ENCODE measurements at places on chromosomes 6 and 20.

- no peak for DNase-seq
These were observed 27.9 kb downstream of the EFCAB8 start for GRCh38 chr20:32886652-32887051.

- peak; percentile 15 for DNase-seq
These were observed 254.2 kb downstream of the C6orf118 start for GRCh38 chr6:165055231-165055630.

DNA sequence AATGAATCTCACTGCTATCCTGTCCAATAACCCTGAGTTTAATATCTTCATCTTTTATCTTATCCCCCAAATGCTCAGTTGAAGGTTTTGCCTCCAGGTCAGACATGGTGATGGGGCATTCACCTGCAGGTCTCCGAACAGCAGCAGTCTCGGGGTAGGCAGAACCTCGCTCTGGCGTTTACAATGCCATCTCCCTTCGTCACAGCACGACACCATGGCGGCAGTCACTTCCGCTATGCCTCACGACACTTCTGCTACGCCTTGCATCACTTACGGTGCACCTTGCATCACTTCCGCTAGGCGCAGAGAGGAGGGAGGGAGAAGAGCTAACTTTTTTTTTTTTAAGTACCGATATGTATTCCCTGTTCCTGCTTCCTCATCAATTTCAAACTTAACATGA is 194.9 kb downstream of the BCAS1 start:
- no peak for DNase-seq

- DNase-seq: peak; percentile 39
These were observed 665 bp downstream of the RRAGD start for GRCh38 chr6:89411145-89412070.

GRCh38 chr6:71246596-71246995 is 42.0 kb upstream of the OGFRL1 start:
- no peak for DNase-seq

- DNase-seq: no peak
These were observed 37.3 kb downstream of the RBM38 start for GRCh38 chr20:57428324-57429158.

GRCh38 chr6:17021539-17021889 is 80.3 kb upstream of the STMND1 start:
- no peak for DNase-seq

DNA sequence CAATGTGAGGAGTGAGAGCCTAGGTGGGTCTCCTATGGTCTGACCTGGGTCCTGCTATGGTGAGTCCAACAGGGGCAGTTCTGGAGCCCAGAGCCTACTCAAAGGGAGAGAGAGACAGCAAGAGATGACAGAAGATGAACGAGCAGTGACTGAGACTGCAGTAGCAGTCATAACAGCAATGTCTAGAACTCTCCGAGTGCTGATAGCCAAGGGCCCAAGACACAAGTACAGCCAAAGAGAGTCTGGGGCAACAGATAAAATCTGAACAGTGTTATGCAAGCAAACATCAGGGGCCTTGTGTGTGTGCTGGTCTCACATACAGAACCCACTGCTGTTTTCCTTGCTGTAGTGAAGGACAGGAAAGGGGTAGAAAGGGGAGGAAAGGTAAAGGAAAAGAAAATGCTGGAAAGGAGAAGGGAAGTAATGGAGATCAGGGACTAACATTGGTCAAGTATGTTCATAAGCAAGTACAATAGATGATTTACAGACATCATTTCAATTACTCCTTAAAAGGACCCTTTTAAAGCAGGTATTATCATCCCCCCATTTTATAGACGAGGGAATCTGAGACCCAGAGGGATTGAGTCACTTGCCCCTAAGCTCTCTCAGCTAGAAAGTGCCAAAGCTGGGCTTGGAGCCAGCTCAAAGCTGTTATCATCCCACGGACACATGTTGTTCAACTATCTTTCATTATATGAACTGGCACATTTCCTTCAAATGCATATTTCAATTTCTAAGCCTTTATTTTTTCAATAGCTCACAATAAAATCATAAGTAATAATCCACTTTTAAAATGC is 182.3 kb upstream of the RAB32 start:
- DNase-seq: no peak

DNA sequence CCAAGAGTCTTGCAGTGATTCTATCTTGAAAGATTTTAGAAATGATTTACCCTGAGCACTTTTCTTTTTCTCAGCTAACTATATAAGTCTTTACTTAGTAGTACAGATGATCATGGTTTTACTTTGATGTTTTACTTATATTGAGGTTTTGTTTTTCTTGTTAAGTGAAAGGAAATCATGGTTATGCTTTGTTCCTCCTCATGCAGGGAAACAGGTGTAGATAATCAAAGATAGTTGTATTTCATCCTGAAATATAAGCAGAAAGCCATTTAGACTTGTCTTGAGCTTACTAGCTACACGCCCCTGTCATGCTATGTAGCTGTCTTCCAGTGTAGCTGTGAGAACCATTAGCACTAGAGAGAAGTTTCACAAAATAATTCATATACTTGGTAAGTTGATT is 113.9 kb downstream of the HIVEP1 start:
- no peak for DNase-seq

DNA sequence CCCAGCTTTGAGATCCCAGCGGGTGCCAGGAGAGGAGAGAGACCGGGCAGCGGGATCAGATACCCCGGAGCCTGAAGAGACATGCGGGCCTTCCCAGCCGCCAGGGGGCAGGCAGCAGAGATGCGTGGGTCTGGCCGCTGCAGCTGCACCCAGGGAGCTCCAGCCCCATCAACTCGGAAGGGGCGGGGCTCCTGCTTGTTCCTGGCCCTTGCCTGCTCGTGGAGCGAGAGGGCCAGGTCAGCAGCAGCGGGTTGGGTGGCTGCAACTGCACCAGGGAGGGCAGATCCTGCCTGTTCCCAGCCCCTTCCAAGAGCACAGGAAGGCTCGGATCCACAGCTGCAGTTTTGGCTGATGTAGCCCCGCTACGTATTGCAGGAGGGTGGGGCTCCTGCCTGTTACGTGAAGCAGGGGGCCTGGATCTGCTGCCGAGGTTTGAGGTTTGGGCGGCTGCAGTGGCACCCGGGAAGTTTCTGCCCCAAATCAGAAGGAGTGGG is 532.8 kb downstream of the RFPL4B start:
- DNase-seq: peak; percentile 81

DNA sequence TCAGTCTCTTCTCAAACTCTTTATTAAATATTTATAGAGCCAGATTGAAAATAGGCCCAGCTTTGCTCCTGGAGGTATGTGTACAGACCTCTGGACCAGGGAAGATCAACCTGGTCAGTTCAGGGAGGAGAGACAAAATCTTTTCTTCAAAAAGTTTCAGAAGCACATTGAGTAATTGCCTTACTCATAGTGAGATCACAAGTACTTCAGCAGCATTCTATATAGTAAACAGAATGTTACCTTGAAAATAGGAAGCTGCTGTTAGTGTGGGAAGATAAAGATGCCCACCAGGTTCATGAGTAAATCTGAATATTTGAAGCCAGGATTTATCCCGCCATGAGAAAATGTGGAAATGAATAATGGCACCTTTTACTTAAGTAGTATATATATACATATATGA is 665.9 kb upstream of the CITED2 start:
- DNase-seq: no peak

- DNase-seq: peak; percentile 69
These were observed 163.5 kb upstream of the GJE1 start for GRCh38 chr6:141969201-141969600.

DNA sequence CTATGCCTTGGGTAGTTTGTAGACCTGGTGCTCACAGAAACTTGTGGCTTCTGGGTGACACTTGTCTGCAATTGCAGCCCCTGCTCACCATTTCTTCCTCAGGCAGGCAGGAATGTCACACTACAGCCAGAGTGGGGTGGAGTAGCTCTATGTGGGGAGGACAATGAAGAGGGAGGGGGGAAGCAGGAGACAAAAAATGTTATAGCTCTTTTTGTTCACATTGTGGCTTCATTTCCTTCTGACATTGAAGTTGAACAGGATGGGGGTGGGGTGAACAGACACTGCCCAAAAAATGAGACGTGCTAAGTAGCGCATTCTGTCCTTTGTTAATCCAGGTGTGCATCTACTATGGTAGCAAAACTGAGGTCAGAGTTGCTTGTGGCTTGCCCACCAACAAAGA is at the start of gene THEMIS:
Gene THEMIS (minus strand): TSS at position 124 of the 400 bp plus-strand sequence. CDS start 126 bp downstream, outside the sequence.
- DNase-seq: no peak

DNA sequence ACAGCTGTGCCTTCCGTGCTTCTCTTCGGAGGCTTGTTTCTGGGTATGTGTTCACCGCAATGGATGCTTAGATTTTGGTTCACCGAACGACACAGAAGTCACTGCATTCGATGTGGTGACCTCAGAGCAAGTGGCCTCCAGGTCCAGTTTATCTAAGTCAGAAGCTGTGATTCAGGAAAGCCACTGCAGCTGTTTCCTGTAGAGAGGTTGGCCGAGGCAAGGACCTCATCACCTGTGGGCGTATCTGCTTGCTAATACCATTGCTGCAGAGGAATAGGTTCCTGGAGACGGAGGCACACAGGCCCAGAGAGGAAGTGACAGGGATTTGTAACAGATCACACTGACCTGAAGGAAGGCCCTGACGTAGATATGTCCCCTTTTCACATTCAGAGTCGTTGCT is 82.7 kb downstream of the FARS2 start:
- no peak for DNase-seq

GRCh38 chr6:150072201-150072600 is 3.3 kb upstream of the ULBP3 start:
- peak; percentile 91 for DNase-seq

GRCh38 chr6:25697537-25698340 is 45.7 kb downstream of the SCGN start:
- DNase-seq: no peak

DNA sequence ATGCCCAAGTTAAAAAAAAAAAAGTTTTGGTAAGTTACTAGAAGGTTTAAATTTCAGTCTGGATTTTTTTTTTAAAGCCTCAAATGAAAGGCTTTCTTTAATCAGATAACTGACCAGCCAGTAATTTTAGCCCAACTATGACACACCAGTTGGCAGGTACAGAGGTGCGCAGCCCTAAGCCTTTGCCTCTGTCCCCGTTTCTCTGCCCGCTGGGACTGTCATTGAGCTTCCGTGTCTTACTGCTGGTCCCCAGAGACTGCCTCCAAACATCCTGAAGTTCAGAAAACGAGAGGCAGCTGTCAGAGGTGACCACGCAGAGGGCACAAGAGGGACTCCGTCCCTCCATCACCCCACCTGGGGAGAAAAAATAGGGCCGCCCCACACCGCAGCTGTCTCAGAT is 118.2 kb downstream of the RPS12 start:
- no peak for DNase-seq

GRCh38 chr6:144478483-144478882 is 193.3 kb downstream of the UTRN start:
- no peak for DNase-seq

DNA sequence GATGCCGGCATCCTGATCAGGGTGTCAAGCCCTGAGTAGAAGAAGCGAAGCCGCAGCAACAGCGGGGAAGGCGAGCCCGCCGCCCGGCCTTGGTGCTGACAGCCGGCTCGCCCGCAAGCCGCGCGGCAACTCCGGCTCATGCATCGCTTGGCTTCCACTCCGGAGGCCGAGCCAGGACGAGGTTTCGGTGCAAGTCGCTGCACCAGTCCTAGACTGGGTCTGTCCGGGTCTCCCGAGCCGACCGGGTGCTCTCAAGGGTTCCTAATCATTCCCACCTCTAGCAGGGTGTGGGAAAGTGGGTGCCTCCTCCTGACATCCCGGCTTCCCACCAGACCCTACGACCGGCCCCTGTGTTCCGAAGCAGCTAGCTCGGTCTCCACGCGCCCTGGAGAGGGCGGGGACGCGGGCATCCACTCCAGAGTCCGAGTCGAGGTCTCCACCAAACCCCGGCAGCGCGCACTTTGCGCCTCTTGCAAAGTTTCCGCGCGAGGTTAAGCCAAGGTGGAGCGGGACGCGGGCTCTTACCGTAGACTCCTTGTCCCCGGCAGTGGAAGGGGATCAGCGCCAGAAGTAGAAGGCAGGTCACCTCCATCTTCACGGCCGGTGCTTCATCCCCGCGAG is 1.4 kb downstream of the MDGA1 start:
- DNase-seq: no peak

DNA sequence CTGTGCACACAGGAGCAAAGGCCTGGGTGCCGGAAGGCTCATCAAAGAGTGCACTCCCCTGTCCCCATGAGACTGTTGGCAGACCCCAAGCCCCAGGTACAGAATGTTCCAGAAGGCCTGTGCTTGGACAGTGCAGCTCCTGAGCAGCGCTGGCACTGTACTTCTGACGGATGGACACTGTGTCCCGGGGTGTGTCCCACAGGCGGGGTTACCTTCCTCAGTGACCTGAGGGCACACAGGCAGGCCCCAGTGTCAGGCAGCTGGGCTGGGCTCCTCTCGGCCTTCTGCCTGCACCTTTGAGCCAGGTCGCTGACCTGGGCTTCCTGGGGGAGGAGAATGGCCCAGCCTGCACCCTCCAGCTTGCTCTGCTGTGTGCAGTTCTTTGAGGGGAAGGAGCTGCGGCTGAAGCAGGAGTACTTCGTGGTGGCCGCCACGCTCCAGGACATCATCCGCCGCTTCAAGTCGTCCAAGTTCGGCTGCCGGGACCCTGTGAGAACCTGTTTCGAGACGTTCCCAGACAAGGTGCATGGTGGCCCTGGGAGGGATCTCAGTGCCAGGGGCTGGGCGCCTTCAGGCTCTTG is 30.1 kb downstream of the PYGB start:
- no peak for DNase-seq
